Hematopoietic multipotent progenitor cell (in vitro differentiated cells): ENCODE measurements at places on chromosomes 7 and 10. TPM values are rescaled to one million over a fixed set of nuclear protein-coding genes. Genes with fewer than 3 reads are reported as not detected.

The PTPRZ1 gene
- total RNA-seq = not detected

The PRSS37 gene
- not detected for total RNA-seq

GRCh38 chr7:94064541-94065191 lies 60.5 kb upstream of the BET1 start:
- no peak for DNase-seq

The NXPH1 gene
- total RNA-seq = not detected

DNA sequence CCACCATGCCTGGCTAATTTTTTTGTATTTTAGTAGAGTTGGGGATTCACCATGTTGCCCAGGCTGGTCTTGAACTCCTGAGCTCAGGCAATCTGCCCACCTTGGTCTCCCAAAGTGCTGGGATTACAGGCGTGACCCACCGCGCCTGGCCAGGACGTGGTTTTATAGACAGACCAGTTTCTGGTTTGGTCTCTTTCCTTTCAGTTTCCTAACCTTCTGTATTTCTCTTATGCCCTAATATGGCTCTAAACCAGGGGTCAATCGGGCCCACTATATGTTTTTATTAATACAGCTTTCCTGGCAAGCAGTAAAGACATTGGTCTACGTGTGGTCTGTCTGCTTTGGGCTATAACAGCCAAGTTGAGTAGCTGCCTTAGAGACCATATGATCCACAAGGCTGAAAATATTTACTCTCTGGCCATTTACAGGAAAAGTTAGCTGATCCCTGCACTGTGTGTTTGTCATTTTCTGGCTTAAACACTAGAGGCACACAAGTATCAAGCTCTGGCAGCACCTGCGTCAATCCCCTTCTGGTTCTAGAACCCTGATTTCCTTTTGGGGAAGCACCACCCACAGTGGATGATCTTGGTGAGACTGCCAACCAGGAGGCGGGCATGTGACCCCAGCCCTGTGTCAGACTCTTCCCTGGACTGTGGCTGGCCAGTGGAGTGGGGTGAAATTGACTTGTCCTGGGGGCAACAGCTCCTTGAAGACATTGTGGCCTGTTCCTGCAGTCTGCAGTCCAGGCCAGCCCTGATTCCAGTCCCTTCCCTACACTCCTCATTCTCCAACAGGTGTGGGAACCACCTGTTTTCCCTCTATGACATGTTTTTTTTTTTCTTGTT lies 497.2 kb downstream of the PLXNA4 start:
- DNase-seq = no peak

DNA sequence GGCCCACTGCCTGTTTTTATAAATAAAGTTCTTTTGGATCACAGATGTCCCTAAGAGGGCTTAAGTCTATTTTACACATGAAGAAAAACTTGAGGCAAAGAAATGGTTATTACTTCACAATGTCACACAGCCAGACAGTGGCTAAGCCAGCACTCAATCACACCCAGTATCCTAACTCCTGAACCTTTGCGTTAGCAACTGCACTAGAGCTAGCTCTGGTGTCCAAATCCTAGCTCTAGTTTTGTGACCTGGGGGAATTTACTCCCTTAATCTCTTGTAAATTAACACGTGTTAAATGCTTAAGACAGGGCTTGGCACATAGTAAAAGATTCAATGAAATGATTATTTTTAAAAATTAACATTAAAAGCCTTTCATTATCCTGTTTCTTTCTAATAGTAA lies 49.0 kb upstream of the TPK1 start:
- DNase-seq = no peak

DNA sequence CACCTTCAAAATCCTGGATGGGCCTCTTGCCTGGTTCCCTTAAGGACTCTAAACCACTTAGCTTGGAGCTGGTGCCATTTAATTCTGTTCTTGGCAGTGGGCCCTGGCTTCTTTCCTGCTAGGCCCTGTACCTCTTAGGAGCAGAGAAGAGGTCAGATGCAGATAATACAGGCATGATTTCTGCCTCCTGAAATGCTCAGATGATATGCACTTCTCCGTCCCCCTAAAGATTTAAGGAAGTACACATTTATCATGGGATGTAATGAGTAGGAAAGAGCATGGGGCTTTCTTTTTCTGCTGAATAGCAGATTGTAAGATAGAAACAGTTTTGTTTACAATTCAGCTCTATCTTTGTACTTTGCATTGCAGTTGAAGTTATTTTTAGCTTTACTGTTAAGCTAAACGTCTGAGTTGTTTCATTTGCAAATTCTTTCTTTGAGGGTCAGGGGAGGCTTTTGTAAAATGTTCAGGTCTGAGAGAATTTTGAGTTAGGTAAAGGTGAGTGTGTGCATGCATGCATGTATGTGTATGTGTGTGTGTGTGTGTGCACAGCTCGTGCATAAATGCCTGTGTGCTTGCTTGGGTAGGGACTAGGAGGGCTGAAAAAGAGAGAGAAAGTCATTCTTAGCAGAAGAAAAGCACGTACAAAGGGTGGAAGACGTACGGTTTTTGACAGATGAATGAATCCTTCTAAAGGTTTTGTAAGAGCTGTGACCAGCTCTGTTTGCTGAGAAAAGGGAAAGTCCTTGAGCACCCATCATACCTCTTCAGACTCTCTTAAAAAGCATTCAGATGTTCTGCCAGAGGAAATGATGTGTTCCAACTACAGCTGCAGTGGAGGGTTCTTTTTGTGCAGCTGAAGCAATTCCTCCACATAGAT lies 364.2 kb downstream of the AUTS2 start:
- DNase-seq = peak; percentile 51

DNA sequence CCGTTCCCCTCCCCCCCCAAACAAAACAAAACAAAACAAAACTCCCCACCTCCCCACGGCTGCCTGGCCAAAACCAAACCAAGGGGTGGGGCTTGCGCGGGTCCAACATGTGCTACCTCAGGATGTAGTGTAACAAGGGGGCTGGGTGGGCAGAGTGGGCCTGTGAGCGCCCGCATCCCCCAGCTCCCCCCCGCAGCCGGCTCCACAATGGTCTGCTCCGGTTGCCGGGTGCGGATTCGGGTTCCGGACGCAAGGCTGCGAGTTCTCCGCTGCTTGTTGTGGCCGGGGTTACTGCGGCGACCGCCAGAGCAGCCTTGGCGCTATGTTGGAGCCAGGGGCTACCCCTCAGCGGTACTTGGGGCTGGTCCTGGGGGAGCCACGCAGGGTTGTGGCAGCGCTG lies 4.9 kb downstream of the C10orf143 start:
- no peak for DNase-seq

GRCh38 chr10:98167191-98167590 lies 32.7 kb downstream of the R3HCC1L start:
- DNase-seq = no peak

The ABCB1 gene
- 39.3 TPM for total RNA-seq

- DNase-seq = no peak
Observed at GRCh38 chr10:5303504-5303903, 61.3 kb upstream of the UCN3 start.

The GDI2 gene
- total RNA-seq = 271 TPM

The CRYGN gene
- not detected for total RNA-seq

DNA sequence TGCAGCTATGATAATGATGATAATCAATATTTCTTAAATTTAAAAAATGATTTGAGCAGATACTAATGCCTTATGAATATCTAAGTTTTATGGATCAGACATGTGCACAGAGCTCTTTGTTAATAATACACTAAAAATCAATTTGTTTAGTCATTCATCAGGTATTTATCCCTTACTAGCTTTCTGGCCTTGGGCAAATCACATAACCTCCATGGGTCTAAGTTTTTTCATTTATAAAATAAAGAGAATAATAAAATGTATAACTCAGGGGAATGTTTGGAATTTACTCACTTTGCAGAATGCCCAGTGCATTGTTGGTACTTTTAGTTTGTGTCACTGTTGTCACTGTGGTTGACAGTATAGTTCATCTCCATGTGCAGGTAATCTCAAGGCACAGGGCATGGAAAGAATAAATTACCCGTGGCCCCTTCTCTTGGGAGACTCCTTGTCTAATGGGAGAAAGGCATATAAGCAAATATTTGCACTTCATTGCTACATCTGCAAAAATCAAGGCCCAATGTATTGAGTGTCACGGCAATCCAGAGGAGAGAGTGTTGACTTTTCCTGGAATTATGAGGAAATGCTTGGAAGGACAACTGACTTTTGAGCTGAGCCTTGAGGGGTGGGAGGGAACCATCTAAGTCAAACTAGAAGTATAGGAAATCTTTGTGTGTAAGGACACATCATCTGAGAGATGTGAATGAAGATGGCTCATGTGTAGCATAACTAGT lies 64.7 kb upstream of the CTTNBP2 start:
- DNase-seq = no peak

The SPDYE2 gene
- under 0.01 TPM for total RNA-seq

DNA sequence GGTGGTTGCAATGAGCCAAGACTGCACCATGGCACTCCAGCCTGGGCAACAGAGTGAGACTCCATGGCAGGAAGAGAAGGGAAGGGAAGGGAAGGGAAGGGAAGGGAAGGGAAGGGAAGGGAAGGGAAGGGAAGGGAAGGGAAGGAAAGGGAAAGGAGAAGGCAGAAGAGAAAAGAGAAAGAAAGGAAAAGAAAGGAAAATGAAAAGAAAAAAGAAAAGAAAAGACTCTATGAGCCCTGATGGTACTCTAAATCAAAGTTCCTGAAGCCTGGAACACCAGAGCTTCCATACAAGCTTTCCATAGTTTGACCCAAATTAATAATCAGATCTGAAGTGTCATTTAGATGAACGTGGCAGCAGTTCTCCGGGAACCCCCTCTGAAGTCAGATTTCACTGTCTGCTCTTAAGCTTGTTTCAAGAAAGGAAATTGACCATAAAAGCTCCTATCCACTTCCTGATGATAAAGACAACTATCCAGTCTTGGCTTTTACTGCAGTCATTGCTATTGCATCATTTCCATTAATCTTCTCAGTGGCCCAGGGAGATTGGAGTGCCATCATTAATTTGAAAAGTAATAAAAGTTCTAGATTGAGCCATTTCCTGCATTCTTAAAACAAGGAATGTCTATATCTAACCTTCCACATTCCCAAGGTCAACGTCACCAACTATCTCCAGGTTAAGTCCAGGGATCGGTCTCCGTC lies 44.2 kb upstream of the FRMD4A start:
- DNase-seq = no peak

DNA sequence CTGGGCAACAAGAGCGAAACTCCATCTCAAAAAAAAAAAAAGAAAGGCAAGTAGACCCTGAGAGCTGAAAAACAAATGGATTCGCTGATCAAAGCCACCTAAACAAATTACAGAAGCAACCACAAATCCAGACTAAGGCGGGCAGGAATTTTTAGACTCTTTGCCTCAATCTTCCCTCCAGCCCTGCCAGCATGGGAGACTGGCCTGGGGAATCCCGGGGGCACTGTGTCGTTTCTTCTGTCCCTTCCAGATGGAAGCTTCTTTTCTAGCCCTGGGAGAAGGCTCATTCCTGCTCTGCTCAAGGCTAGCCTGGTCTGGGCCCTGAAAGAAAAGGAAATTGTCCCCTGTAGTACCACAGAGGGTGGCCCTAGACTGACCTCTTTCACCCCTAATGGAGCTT lies 15.6 kb upstream of the SERPINE1 start:
- no peak for DNase-seq

GRCh38 chr10:133141144-133141957 lies 18.7 kb upstream of the KNDC1 start:
- no peak for DNase-seq

The POLL gene
- 31.0 TPM for total RNA-seq

The SLC16A9 gene
- 0.81 TPM for total RNA-seq

The UPK3B gene
- total RNA-seq = 1.1 TPM

- peak; percentile 58 for DNase-seq
Observed at GRCh38 chr7:114930829-114931655, 9.1 kb downstream of the MDFIC start.

The KCND2 gene
- under 0.01 TPM for total RNA-seq

GRCh38 chr10:59852670-59853069 lies 53.7 kb downstream of the CCDC6 start:
- no peak for DNase-seq

- no peak for DNase-seq
Observed at GRCh38 chr7:20861468-20861867, 74.8 kb upstream of the SP8 start.

GRCh38 chr10:80648106-80648505 lies 110.4 kb downstream of the SH2D4B start:
- DNase-seq = no peak

The PRKCQ gene
- total RNA-seq = 36.6 TPM

The ASB10 gene
- not detected for total RNA-seq

The HOXA10 gene
- total RNA-seq = 19.4 TPM

The ADRB1 gene
- 2.4 TPM for total RNA-seq

The TMEM273 gene
- total RNA-seq = 1.6 TPM

GRCh38 chr10:10831085-10831484 lies 186.6 kb upstream of the CELF2 start:
- no peak for DNase-seq

GRCh38 chr10:45653454-45653853 lies 19.1 kb downstream of the ZFAND4 start:
- no peak for DNase-seq

DNA sequence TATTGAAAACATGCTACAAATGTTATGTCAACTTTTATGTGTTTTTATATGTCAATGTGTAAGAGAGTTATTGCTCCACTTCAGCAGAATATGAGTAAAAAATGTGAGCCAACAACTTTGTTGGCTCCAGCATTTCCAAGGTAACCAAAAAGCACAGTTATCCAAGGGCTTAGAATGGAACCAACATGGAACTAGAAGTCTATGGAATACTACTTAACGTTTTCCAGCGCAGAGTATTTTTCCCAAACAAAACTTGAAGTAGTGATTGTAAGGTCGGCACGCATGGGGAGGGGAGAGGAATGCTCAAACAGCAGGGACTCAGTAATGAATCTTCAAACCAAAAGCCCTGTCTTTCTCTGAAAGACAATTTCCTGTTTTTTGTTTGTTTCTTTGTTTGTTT lies 45.0 kb upstream of the TSPAN13 start:
- no peak for DNase-seq

GRCh38 chr7:116863936-116864500 lies 1.6 kb downstream of the CAPZA2 start:
- no peak for DNase-seq

The TFEC gene
- total RNA-seq = 26.4 TPM

DNA sequence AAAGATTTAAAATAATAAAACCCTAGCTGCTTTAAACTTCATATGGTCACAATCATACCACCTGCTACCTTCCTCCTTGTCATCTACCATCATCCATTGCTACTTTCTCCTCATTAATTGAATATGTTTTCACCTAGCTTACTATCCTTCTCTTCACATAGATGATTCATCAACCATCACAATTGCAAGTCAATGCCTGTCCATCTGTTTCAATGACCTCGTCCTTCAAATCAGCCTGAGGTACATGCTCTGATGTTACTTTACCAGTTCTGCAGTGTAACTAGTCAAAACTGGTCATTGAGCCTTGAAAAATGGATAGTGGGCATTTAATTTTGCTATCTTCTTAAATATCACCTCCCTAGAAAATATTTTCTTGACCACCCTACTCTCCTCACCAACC lies 164.7 kb downstream of the SEMA3E start:
- DNase-seq = no peak

GRCh38 chr7:139998572-139998971 lies 64.2 kb downstream of the PARP12 start:
- DNase-seq = no peak

The FAM13C gene
- not detected for total RNA-seq

GRCh38 chr10:21534604-21535493 lies 817 bp downstream of the MLLT10 start:
- peak; percentile 63 for DNase-seq

GRCh38 chr7:30557245-30557644 lies 37.4 kb upstream of the GARS1 start:
- no peak for DNase-seq

The CYP2E1 gene
- 0.81 TPM for total RNA-seq
